ENCODE measurements at places on chromosomes 12 and 14.
A peak's percentile ranks its signal among the peaks of the same experiment; 100 is the strongest.

DNA sequence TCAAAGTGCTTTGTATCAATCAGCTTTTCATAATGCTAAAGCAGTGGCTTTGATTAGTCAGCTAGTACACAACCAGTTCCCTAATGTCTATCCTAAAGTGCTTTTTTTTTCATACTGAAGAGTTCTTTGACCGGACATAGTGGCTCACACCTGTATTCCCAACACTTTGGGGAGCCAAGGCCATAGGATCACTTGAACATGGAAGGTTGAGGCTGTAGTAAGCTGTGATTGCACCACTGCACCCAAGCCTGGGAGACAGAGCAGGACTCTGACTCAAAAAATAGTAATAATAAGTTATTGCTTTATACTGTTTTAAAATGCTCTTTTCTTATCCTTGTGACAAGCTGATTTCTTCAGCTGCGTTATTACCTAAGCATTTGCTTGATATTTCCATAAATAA is 154.6 kb upstream of the AEBP2 start:
- DNase-seq = no peak

DNA sequence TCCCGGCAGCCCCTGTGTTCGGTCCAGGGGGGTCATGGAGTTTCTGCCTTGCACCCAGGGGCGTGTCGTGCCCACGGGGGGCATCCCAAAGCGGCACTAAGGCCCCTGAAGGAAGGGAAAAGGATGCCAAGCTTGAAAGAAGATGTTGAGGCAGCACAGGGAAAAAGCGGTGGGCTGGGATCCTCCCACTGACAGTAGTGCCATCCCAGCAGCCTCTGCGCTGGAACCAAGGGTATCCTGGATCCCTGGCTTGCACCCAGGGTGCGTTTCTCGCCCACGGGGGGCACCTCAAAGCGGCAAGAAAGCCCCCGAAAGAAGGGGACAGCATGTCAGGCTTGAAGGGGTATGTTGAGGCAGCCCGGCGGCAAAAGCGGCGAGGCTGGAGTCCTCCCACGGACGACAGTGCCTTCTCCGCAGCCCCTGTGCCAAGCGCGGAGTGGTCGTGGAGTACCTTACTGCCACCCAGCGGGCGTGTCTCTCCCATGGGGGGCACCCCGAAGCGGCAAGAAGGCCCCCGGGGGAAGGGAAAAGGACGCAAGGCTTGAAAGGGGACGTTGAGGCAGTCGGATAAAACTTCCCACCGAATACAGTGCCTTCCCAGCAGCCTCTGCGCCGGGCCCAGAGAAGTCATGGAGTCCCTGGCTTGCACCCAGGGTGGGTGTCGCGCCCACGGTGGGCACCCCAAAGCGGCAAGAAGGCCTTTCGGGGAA is 164.4 kb upstream of the ALG10B start:
- no peak for DNase-seq

DNA sequence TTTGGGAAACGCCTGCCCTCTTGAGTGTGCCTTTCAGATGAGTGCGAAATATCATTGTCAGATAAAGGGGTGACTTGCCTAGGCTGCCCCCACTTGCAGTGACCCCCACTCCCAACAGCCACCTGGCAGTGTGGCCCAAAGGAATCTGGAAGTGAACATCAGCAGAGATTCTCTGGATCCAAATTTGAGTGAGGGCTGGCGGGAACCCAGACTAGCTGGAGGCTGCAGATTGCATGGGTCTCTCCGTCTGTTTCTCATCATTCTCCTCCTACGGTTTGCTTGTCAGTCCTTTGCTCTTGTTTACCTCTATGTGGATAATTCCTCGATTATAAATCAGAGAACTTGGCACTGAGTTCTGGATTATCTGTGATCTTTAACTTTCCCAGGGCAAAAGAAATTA is 280.8 kb downstream of the ZFP36L1 start:
- no peak for DNase-seq

- no peak for DNase-seq
Measured at GRCh38 chr14:67480011-67480410, 8.5 kb downstream of the TMEM229B start.

DNA sequence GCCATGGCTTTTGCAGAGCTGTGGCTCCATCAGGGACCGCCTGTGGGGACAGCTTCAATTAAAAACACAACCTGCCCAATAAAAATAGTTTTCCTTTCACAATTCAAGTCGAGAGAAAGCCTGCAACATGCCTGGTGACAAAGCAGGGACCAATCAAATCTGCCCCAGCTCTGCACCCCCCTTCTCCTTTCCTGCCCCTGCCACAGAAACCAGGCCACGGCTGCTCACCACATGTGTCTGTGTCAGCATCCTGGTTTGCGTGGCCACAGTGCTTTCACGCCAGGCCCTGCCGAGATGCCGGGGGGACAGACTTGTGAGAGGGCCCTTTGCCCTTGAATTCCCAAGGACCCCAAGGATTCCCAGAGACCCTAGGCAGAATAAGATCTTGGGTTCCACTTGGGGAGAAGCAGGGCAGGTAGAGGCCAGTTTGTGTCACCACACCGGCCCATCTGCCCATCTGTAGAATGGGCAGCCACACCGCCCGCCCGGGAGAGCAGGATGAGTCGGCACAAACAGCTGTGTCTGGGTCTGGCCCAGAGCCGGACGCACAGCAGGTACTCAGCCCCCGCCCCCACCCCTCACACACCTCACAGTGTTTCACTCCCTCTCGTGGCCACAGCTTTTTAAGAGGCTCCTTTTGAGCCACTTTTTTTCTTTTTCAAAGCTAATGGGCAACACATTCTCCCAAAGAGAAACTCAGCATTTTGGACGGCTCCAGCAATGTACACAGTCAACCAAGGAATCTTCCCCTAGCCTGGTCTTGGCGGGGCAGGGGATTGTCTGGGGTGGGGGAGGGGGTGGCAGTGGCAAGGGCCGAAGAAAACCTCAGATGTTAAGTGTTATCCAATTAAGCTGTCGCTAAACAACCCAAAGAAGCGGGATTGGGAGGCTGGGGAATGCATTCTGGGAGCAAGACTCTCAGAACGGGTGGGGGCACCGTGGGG is 41.5 kb downstream of the BCL11B start:
- DNase-seq = no peak

GRCh38 chr12:58575256-58575655 is 345.0 kb downstream of the LRIG3 start:
- peak; percentile 56 for DNase-seq

- no peak for DNase-seq
Measured at GRCh38 chr12:70549340-70550179, 87.7 kb downstream of the PTPRB start.

- DNase-seq = no peak
Measured at GRCh38 chr12:56020423-56021184, at the start of gene IKZF4. Gene IKZF4 (plus strand): TSS chr12:56021043. CDS start chr12:56021494, 451 bp downstream.

GRCh38 chr12:96084624-96085023 is 49.2 kb upstream of the LTA4H start:
- DNase-seq = no peak

- no peak for DNase-seq
Measured at GRCh38 chr12:50241178-50241577, 42.1 kb downstream of the LIMA1 start.

- no peak for DNase-seq
Measured at GRCh38 chr12:67519484-67520433, 128.8 kb upstream of the DYRK2 start.

DNA sequence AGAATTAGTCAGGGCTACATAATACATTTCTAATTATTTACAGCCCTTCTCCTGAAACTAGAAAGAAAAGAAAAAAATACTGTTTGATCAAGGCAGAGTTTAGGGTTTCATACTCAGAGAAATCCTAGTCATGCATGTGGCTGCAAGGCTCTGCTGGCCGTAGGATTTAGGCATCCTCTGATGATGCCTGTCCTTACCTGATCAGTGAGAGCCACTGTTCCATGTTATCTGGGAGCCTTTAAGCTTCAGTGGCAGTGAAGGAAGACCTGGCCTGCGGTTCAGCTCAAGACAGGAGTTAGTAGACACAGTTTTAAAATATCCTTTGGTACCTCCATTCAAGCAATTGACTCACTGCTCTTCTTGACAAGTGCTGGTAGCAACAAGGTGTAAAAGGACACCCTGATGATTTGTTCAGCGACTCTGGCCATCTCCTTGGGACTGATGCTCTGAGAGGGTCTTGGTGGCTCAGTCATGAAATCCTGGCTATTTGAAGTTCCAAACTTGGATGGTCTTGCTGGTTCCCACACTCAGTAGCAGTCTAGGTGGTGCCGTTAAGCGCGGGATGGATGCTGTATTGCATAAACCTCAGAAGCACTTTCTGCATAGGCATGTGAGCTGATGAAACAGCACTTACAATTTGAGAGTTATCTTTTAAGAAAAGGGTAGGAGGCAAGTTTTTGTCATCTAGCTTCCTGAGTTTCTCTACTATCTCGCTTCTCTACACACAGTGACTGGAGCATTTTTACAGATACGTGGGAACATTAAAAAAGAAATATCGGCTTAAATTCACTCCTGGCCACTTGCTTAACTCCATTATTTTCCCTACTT is 162.0 kb downstream of the SAMD4A start:
- DNase-seq = no peak

- no peak for DNase-seq
Measured at GRCh38 chr12:92492995-92493394, 209.8 kb upstream of the PLEKHG7 start.

GRCh38 chr12:52573306-52573705 is 337 bp downstream of the KRT74 start:
- DNase-seq = no peak

DNA sequence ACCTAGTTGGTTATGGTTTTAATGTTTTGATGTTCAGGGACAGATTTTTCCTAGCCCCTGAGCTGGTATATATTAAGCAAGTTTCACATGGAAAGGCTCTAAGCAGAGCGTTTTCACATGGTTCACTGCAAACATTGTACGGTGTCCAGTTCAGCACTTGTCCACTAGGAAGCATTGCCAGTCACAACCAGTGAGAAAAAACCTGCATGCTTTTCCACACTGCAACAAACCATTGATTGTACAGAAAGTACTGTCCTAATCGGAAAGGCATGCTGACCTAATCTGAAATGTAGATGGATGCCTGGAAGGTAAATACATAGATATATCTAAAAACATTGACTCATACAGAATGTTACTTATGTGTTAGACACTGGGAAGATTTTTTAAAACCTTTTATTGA is 25.0 kb upstream of the NPAS3 start:
- DNase-seq = no peak

- DNase-seq = no peak
Measured at GRCh38 chr14:81625343-81625742, 91.7 kb upstream of the SEL1L start.

- no peak for DNase-seq
Measured at GRCh38 chr12:12683725-12684124, 12.3 kb downstream of the GPR19 start.

- no peak for DNase-seq
Measured at GRCh38 chr12:69457433-69457832, 12.8 kb upstream of the FRS2 start.

DNA sequence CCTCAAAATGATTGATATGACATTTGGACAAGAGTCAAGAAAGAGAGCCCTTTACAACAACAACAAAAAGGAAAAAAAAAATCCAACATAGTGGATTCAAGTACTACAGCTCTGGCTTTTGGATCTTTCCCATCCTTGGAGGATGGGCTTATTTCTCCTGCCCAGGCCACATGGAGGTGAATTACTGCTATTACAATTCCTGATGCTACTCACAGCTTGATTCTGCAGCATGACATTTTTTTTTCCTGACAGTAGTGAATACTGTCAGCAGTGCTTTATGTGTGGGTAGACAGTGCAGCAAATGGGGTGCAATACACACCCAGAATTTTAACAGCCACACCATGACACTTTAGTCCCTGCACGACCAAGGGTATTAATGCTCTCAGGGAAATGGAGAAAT is 42.5 kb upstream of the HSP90B1 start:
- DNase-seq = no peak

DNA sequence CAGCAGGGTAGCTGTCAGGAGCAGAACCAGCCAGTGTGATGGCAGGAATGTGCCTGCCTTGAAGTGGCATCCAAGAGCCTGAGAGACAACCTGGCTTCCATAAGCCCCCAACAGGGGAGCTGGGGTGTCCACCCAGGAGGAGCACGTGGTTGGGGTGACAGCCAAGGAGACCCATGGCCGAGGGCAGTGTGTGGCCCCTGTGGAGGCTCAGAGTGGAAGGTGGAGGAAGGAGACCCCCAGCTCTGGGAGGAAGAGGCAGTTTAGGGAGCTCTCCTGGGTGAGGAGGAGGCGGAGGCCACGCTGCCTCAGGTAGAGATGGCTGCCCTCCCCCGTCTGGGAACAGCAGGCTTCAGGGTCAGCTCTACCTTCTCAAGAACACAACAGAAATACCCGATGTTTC is 147.0 kb downstream of the CALM1 start:
- no peak for DNase-seq

GRCh38 chr12:123940627-123940966 is 32.0 kb downstream of the CCDC92 start:
- DNase-seq = no peak

DNA sequence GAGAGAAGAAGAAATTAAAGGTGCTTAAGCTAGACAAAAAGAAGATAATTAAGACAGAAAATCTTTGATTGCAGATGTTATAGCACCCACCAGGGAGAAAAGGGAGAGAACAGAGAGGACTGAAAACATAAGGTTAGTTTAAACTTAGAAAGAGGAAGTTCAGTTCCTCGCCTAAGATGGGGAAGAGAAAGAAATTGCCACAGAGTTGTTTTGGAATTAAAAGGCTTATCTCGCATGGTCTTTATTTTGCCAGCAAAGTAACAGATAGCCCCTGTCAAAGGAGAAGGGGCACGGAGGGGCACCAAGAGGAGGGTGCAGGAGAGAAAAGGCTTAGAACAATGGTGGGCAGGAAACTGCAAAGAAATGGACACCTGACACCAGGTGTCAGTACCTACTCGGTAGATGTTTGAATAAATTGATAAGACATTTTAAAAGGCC is 17.8 kb upstream of the OXA1L start:
- no peak for DNase-seq

DNA sequence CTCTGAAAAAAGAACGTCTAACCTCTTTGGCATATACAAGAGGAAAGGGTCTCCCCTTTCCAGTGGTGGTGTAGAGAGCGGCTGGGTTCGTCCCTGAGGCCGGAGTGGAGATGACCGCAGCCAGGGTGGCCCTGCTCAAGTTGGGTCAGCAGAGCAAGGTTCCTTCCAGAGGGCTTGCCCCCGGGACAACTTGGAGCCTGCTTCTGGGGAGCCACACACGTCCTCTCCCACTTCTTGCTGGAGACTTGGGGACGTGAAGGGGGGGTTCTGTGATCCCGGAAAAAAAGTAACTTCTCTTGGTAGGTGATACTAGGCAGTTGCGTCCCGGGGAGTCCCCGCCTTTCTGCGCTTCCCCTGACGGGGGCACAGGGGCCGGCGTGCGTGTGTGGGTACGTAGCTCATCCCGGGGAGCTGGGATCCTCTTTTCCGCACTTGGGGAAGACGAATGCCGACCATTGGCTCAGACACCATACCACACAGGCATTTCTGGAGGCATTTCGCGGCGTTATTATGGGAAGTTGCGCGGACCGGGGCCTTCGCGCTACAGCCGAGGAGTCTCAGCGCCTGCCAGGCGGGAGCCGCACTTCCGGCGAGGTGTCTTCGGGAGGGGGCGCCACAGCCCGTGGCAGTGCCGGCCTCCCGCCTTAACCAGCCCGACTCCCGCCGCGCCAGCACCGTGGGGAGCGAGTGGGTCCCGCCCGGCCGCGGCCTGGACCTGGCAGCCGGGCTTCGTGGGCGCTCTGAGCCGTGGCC is 14.8 kb upstream of the PAX9 start:
- DNase-seq = no peak
